Stimulated activated CD8-positive, alpha-beta memory T cell treated with anti-CD3 and anti-CD28 coated beads, Interleukin-7, amount 100 ng/mL, for 4 hours (primary cell): ENCODE measurements at places on chromosomes 7 and 10.
A peak's percentile ranks its signal among the peaks of the same experiment; 100 is the strongest.

DNA sequence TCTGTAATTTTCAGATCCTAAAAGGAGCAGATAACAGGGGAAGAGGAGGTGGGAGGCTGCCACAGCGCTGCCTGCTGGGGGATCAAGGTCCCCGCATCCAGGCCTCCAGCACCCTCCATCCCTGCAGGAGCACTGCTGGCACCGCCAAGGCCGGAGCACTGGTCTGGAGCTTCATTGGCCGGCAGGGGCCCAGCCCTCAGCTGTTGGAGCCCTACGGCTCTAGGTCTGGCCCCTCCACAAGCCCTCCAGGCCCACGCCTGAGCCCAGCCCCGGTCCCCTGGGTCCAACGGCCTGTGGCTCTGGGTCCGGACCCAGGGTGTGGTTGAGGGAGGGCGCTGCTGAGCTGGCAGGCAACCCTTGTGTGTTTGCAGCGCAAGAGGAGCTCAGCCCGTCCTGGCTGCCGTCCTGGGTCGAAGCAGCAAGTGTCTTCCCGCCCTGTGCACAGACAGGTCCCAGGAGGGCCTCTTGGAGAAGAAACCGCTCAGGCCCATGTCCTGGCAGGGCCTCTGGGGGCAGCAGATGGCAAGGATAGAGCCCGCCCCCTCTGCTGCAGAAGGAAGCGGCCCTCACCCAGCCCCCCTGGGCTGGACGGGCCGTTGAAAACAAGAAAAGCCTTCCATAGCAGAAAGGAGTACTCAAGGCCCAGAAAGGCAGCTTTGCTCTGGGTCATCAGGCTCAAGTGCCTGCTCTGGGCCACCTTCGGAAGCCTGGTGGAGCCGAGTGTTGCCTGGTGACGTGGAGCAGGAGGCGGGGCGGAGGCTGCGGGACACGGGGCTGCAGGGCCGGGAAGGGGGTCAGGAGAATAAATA lies 54.3 kb upstream of the TNRC18 start:
- no peak for DNase-seq

- no peak for DNase-seq
Measured at GRCh38 chr7:140079121-140079536, 16.4 kb upstream of the PARP12 start.

GRCh38 chr7:97013134-97013844 lies 7.9 kb downstream of the DLX6 start:
- DNase-seq, result no peak

DNA sequence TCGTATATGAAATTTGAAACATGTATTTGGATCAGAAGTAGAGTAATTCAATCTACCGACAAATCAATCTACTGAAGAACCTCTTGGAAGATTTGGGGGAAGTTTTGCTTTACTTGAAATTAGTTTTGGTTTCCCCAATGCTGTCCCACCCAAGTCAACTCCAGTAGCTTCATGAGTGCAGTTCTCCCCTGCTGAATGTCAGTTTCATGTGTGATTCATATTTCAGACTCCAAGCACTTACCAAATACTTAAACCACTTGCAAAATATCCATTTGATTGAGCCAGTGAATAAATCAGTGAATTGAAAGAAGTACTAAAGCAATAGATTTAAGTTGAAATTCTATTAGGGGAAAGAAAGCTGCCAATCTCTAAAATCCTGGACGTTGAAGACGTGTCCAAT lies 9.3 kb downstream of the CALML5 start:
- DNase-seq, result no peak

GRCh38 chr7:48875045-48875916 lies 49.1 kb upstream of the CDC14C start:
- no peak for DNase-seq

GRCh38 chr7:44379366-44380188 lies 54.2 kb upstream of the CAMK2B start:
- no peak for DNase-seq

- no peak for DNase-seq
Measured at GRCh38 chr7:132735476-132735875, 159.2 kb upstream of the PLXNA4 start.

- DNase-seq, result no peak
Measured at GRCh38 chr7:39979406-39980073, 29.5 kb downstream of the CDK13 start.

- no peak for DNase-seq
Measured at GRCh38 chr7:112263519-112263918, 57.0 kb downstream of the ZNF277 start.

GRCh38 chr10:131898713-131899112 lies 2.1 kb upstream of the PPP2R2D start:
- DNase-seq, result no peak

DNA sequence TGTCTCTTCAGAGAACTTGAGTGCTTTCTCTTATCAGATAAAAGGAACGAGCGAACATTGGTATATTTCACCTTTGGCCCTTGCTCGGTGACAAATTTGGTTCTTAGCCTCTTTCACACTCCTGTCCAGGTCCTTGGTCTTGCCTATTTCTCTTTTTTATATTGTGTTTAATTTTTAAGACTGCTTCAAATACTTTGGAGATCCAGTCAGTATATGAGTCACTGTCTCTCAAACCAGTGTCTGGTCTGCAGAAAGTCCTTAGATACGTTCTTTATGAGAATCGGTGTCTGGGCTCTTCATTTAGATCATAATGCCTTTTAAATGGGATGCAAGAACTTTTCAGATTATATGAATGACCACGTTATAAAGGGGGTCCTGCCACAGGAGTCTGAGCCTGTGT lies 55.0 kb downstream of the PIK3AP1 start:
- no peak for DNase-seq

- no peak for DNase-seq
Measured at GRCh38 chr10:59601985-59602384, 107.7 kb downstream of the SLC16A9 start.

DNA sequence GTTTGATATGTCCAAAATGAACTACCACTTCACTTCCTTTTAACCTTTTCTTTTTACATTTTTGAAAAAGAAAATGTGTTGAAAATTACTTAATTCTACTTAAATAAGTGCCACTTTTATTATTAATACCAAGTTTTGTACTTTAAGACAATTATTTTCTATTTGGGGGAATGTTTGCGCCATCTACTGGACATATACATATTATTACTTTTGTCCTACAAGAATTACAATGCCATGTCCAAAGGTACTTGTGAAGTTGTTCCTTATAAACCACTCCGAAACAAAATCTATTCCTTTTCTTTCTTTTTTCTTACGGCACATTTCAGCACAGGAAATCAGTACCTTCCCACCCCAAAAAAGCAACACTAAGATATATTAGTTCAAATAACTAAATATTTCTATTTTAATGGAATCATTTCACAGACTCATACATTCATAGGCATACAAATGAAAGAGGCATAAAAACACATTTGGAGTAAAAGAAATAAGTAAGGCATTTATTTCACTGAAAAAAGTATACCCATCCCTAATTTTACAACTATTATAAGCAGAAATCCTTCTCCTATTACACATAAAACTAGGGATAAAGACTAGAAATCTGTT lies 169.9 kb downstream of the RNF133 start:
- no peak for DNase-seq

GRCh38 chr7:51543801-51544553 lies 227.4 kb upstream of the COBL start:
- no peak for DNase-seq

DNA sequence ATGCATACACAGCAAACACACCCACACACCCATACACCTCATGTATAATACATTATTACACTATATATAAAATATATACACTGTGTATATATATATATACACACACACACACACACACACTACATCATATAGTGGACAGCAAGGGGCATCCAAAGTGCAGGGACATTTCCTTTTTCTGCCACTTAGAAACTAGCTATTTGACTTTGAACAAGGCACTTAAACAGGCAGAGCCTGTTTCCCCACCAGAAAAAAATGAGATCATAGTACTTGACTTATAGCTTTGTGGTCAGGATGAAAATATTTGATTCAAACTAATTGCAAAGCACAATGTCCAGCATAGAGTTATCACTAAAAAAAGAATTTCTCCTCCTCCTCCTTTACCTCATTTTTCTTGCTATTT lies 254.3 kb upstream of the NPVF start:
- no peak for DNase-seq

DNA sequence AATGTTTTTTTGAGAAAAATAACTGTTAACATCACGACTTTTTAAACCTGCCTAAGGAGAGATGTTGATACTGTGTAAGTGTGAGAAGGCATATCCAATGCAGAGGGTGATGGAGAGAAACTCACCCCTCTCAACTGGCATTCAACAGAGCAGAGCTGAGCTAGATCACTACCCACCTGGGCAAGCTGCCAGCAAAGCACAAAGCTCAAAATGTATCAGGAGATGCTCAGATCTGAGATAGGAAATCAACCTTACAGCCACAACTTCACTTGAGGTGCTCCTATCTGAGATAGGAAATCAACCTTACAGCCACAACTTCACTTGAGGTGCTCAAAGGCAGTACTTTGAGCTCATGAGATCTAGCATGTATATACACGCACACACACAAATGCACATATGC lies 151.5 kb upstream of the PDE1C start:
- DNase-seq, result no peak

DNA sequence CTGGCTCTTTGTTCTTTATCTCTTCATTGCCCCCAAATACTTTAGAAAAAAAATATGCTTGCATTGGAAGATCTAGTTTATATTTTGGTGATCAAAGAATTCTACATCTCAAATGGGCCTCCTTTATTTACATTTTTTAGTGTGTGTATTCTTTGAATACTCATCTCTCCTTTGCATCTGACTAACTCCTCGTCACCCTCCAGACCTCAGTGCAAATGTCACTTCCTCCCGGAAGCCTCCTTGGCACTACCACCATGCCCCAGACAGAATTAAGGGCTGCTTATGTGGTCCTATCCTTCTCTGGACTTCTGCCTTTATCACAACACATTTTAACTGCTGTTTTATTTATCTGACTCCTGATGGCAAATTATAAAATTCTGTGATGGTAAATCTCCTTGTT lies 52.0 kb upstream of the PPP1R3C start:
- DNase-seq, result no peak

GRCh38 chr7:51029701-51030191 lies 247.1 kb upstream of the GRB10 start:
- no peak for DNase-seq

DNA sequence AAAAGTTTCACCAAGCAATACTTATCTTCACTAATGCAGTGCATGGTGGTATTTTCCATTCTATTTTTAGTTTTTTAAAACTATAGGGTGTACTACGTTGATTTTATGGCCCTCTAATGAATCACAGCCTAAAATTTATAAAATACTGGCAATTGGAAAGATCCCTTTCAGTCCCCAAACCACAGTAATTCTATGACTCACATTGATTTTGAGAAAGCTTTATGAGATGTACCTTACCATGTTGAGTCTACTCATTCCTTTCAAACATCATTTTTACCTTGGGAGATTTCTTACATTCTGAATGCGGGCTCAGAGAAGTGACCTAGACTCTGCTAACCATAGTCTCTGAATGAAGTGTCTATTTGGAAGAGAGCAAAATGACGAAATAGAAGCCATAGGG lies 141.6 kb downstream of the GPR85 start:
- no peak for DNase-seq

GRCh38 chr7:104971290-104972071 lies 42.5 kb upstream of the KMT2E start:
- no peak for DNase-seq

GRCh38 chr7:93097388-93097787 lies 20.4 kb downstream of the SAMD9 start:
- DNase-seq, result no peak

DNA sequence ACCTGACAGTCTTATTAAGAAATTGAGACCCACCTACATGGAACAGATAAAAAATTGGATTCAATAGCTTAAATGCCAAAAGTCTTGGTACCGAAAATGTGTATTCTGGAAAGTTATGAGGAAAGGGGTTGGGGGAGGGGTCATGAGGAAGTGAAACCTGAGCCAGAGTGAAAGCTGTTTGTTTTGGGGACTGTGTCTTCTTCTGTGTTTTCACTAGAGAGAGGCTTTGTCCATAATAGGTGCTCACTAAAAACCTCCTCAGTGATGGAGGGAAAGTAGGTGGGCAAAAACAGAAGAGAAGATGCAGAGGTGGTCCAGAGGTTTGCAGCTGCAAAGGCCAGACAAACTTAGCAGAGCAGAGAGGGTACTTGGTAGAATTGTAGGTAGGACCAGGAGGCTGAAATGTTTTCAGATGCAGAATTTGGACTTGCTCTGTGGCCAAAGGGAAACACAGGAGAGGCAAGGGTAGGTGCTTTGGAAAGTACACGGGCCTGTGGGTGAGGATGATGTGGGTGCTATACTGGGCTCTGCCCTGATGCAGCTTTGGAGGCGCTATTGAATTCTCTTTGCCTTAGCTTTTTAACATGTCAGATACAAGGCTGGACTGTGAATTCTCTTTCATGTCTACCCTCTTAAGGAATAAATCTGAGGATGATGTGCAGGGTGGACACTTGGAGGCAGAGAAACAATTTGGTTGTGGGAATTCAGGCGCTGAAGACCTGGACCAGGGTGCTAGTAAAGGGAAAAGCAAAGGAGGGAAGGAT lies 254.6 kb downstream of the PTEN start:
- DNase-seq, result no peak

- no peak for DNase-seq
Measured at GRCh38 chr7:32018845-32019578, 51.2 kb downstream of the PDE1C start.

GRCh38 chr7:41867639-41868280 lies 164.9 kb upstream of the INHBA start:
- DNase-seq, result no peak

- no peak for DNase-seq
Measured at GRCh38 chr7:37971491-37971890, 51.1 kb downstream of the EPDR1 start.

- DNase-seq, result no peak
Measured at GRCh38 chr10:47026301-47027107, 115.3 kb downstream of the PTPN20 start.

DNA sequence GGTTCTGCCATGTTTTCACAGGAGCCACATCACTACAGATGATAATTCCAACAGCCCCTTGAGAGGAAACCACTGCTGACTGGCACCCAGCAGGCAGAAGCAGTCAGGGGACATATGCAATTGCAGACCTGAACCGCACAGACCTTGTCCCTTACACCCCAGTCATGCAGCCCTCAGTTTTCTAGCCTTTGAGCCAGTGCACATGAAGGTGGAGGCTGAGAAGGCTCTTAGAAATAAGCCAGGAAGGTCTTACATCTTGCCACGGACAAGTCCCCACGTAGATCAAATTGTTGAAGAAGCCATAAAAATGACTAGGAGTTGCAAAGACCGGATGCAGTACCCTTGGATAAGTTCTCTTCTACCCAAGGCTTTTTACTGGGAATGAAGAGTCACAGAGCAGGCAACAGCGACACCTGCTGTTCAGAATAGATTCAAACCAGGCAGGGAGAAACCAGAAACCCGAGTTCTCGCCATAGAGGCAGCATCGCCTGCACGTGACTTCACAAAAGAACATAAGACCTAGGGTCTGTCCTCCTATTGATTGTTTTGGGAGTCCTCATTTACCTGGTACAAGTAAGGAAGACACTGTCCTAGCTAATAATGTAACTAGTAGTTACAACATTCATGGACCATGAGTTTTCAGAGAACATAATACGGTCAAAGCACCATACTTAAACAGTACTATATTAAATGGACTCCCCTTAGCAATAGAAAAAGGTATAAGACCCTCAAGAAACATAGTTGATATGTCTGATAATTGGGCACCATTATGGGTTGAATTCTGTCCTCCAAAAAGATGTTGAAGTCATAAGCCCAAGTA lies 11.1 kb downstream of the STEAP1B start:
- DNase-seq, result peak; percentile 24
